ENCODE measurements at places on chromosomes 11 and 22.

GRCh38 chr11:39345834-39346442 is 2113.5 kb downstream of the LRRC4C start:
- no peak for DNase-seq

GRCh38 chr11:118353084-118353710 is 6.2 kb upstream of the UBE4A start:
- DNase-seq: peak; percentile 76

DNA sequence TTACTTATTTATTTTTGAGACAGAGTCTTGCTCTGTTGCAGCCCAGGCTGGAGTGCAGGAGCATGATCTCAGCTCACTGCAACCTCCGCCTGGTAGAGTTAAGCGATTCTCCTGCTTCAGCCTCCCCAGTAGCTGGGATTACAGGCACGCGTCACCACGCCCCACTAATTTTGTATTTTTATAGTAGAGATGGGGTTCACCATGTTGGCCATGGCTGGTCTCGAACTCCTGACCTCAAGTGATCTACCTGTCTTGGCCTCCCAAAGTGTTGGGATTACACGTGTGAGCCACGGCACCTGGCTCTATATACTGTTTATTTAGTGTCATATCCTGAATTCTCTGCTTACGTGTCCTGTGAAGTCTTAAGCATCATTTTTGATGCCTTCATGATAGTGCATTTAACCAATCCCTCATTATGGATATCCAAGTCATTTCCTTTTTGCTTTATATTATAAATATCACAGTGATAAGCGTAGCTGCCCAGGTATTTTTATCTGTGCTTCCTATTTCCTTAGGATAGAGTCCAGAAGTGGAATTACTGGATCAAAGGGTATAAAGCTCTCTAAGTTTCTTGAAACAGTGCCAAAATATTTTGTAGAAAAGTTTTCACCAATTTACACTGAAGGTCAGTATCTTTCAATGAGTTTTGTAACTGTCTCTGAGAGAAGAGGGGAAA is 871 bp upstream of the SIDT2 start:
- no peak for DNase-seq

DNA sequence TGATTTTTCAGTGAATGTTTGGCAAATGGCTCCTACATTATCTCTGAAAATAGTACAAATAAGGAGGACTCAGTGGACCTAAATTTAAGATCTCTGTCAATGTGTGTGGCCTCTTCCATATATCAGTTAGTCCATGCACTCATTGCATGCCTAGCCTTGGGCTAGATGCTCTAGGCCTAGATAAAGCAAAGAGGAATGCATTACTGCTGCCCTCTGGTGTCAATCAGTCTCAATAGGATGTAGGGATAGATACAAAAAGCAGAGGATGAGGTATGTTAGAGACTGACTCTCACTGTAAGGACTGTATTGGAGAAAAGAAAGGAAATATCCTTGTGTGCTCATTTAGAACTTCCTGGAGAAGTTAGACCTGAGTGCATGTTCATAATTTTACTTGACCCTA is 42.0 kb downstream of the MS4A2 start:
- peak; percentile 26 for DNase-seq

GRCh38 chr22:43151251-43152002 is at the start of gene TSPO:
Gene TSPO (plus strand): TSS chr22:43151559. CDS start chr22:43159239, 7,680 bp downstream.
- DNase-seq: peak; percentile 73

- peak; percentile 85 for DNase-seq
Measured at GRCh38 chr11:121591405-121592033, 138.8 kb upstream of the SORL1-AS1 start.

DNA sequence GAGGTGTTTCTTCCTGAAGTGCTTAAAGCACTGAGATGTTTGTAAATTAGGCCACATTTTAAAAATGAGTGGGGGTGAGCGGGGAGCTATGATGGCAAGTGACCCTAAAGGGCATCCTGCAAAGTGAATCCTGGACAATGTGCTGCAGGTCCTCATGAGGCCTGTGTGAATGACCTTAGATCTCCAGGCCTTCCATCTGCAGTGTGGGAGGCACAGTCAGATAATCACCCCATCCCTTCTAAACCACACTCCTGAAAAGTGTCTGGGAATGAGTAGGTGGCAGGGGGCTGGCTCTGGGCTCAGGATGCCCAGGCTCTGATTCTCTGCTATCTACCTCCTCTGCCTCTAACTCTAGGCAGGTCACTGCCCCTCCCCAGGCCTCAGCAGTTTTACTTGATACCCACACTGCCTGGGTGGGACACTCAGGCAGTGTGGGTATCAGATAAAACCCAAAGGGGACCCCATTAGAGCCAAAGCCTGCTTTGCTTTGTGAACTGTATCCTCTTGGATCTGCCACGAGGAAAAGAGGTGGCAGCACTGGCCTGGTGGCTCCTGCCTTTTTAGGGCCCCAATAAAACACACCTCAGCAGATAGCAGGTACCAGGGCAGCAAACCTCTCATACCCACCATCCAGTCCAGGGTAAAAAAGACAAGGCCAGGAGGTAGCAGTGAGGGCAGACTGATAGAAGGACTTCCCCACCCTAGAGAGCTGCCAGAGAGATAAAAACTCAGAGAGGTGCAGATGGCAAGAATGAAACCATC is 10.5 kb downstream of the STARD10 start:
- no peak for DNase-seq

DNA sequence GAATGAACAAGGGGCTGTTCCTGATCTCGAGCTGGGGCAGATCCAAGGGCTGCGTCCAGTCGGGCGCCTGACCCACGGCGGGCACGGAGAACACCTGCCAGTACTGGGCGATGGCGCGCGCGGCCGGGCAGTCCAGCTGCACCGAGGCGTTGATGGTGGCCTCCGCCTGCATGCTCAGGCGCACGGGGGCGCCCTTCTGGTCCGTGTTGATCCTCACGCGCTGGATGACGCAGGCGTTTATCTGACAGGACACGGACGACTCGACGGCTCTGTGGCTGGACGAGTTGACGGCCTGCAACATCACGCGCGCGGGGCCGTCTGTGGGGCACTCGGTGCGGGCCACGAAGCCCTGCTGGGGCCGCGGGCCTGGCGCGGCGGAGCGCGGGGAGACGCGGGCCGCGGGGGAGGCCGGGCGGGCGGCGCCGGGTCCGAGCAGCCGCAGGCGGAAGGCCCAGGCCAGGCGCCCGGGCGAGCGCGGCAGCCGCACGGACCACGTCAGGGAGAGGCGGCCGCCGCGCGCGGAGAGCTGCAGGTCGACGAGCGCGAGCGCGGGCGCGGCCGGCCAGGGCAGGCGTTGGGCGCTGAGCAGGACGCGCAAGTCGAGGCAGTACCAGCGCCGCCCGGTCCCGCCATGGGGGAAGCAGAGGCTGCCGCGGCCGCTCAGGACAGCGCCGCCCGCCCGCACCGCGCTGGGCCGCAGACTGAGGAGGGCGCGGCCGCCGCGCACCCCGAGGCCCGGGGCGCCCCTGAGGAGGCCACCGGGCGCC is 511 bp downstream of the PKDREJ start:
- DNase-seq: peak; percentile 49

- no peak for DNase-seq
Measured at GRCh38 chr11:127105593-127106541, 105.3 kb upstream of the KIRREL3 start.

DNA sequence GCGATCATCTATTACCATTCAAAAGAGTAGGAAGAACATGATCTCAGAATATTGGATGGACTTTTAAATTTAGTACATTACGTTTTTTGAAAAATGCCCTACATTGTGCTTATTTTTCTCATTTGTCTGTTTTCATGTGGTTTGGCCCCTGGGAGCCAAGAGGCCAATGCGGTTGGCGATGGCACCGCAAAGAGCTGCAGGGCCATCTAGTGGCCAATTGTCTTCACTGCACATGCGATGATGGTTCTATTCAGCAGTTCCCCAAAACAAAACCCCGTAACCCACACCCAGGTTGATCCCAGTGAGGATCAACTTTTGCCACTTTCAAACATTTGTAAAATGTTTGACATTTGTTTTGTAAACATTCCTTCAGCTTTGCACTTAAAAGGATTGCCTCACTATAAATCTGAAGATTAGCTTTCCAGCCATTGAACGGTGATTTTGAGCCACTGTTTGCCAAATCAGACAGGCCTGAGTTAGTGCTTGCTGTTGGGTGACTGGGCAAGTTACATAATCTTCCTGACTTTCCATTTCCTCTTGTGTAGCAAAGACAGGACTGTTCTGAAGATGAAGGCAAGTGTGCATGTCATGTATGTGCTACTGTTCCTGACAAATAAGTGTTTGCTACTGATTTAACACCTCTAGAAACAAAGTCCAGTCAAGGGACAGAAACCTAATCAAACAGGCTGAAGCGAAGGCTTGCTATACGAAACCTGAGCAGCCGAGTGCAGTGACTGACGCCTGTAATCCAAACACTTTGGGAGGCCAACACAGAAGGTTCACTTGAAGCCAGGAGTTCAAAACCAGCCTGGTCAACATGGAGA is 29.2 kb upstream of the XBP1 start:
- peak; percentile 84 for DNase-seq

DNA sequence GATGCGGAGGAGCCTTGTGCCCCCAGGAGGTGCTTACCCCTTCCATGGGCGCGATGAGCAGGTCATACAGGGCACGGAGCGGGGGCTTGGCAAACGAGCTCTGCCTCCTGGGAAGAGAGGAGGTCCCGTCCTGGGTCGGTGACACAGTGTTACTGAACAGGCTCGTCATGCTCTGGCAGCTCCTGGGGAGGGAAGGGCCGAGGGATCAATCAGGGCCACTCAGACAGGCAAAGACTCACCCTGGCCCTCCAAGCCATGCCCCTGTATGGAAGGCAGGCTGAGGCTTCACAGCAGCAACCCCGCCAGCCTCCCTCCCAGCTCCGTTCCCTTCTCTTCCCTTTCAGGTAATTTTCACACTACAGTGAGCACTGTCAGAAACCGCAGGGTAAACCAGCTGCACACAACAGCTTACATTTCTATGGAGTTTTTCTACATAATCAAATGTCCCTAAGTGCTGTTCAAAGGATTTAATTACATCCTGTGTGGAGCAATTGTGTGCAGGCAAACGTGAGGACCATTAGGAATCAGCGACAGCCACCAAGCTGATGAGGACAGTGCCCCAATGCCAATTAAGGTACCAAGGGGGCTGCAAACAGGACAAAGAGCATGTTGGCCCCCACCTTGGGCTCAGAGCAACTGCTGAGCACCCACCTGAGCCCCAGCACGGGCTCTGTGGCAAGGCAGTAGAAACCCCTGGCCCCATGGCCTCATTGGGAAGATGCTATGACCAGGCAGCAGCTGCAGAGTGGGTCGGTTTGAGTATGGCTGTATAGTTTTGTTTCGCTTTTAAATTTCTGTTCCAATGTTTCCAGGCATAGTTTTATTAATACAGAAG is 95.4 kb upstream of the PITPNB start:
- DNase-seq: no peak

DNA sequence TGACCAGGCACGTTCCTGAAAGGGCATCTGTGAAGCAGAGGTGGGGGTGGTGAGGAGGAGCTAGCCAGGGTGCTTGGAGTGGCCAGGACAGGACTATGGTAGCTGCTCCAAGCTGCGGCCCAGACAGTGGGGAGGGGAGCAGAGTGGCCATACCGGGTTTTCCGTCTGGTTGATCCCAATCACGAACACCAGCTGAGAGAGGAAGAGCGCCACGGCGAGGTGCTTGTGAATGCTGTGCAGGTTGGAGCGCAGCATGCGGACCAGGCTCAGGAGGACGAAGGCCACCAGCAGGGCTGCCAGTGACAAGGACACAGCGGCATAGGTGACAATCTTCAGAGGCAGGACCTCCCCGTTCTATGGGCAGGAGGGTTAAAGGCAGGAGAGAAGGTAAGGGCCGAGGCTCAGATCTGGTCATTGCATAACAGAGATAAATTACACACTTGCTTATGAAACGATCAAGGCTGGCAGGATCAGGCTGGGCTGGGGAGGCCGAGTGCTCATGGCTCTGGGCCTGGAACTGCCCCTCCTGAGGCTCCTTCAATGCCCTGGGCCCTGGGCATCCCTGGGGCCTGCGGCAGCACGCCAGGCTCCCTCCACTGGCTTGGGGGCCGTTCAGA is 41.5 kb downstream of the TRMU start:
- DNase-seq: no peak

GRCh38 chr11:93031386-93031785 is 61.9 kb downstream of the MTNR1B start:
- DNase-seq: no peak

DNA sequence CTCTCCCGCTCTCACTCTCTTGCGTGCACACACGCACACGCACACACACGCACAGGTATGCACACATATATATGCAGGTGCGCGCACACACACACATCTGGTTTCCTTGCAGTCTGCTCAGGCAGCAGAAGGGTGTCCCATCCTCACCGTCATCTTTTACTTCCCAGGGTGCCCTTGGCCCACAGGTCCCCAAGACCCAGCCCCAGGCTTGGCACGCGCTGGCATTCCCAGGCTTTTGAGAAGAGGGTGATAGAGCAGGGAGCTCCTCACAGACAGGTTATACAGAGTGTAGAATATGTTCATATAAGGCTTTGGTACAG is 52.0 kb upstream of the SPATA19 start:
- DNase-seq: no peak

GRCh38 chr11:9691865-9692264 is 28.0 kb downstream of the SWAP70 start:
- no peak for DNase-seq

- no peak for DNase-seq
Measured at GRCh38 chr11:45285930-45286632, at the start of gene SYT13. Gene SYT13 (minus strand): TSS chr11:45286341. CDS start chr11:45286207, 134 bp downstream.

DNA sequence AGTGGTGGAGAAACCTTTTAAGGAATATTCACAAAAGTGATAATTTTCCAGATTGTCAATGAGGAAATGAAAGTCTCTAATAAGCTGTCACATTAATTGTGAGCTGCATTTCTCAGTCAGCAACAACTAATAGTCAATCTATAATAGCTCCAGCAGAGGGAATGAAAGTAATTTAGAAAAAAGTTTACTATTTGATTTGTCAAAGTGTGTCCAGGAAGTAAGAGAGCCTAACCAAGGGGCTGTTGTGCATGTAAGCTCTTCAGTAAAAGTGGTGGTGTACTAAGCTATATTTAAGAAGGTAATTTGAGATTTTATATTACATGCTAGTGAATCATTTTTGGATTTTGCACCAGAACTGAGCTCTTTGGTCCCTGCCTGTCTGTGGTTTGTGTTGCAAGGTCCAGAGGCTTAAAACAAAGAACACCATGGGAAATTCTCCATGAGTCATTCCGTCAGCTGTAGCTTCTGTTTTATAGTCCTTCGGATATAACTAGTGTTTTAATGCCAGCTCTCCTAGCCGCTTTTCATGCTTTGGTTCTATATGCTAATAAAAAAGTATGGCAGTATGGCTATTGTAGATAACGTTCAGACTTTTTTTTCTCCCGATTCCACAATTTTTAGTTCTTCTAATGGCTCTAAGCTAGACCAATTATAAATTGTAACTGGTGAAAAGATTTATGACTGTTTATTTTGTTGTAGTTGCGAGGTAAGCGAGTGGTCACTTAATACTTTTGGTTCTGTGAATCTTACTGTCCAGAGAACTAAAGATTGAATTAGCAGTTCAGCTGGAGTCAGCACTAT is 64.6 kb downstream of the ARHGEF12 start:
- DNase-seq: no peak

Measured in CD4-positive, alpha-beta T cell treated with Interleukin-10 for 1 hour (primary cell).